ENCODE measurements at places on chromosomes 4 and X.

GRCh38 chr4:27048429-27049238 lies 188.0 kb downstream of the STIM2 start:
- no peak for DNase-seq

DNA sequence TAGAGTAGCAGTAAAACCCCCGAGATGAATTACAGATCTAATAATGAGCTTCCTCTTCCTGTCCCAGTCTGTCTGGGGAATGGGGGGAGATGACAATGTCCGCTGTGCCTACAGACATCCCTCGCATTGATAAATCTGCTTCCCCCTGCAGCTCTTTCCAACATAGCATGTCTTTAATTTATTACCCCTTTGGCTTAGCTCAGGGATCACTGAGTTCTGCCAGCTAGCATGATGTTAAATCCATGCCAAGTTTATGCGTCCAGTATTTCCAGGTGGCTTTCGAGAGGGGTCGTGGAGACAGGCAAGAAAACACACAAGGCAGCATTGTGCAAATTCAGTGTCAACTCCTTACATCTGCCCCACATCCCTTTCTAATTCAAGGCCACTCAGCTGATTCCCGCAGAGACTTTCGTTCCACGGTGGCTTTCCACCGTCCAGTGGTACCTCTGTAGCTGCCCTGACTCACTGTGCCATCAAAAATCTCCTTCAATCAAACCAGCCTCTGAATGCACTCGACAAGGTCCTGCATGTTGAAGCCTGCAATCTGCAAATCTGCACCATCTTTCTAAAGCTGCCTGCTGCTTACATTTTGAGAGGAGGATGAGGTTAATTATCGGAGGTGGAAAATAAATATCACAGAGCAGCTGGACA lies 75.1 kb downstream of the MXRA5 start:
- DNase-seq = no peak

GRCh38 chr4:102627831-102628523 lies 126.8 kb downstream of the NFKB1 start:
- no peak for DNase-seq

DNA sequence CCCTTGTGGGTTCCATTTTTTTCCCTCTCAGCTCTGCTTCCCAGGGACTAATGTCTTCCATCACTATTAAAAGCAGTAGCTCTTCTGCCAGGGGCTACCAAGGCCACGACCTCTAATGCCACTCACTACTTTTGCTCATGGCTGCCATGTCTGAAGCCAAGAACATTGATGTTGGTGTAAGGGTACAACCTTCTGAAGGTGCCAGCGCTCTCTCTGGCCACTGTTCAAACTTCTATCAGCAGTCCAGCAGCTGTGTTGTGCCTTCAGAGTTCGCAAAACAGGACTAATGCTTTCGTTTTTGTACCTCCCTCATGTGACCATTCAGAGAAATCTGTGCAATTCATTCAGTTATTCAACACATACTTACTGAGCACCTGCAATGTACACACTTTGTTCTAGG lies 121.5 kb upstream of the ENPEP start:
- no peak for DNase-seq

DNA sequence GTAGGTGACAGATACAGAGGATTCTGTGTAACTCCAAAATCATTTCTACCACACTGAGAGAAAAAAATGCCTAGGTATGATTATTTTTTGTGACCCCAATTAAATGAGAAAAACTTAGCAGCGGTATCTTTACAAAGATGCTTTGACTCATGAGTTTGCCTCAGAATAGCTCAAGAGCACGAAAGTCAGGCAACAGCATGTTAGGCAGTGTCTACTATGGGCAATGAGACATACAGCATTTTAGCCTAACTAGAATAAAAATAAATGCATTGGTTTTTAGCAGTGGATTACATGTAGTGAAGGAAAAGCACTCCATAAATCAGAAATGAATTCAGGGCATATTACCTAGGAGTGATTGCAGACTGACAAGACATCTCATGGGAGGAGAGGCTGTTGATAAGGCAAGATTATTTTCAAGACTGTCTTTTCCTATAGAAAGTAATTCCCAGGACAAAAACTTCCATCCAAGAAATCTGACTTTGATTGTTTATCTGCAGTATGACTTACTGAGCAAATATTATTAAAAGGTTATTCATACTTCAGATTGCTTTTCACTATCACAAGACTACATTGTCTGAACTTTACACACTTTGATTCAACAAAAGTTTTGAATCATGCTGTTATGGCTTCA lies 3.6 kb downstream of the ANXA10 start:
- DNase-seq = no peak

DNA sequence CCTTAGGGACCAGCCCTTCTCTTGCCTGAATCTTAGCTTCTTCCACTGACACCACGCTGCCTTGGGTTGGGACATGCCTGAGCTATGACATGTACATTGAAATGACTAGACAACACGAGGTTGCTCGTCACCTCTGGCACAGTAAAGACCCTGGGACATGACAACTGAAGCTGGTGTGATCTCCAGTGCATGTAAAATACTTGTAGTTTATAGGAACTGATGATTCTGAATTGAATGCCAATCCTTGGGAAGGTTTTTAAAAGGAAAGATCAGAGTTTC lies 100.7 kb upstream of the PGRMC2 start:
- DNase-seq = no peak

Measured in occipital lobe (tissue), 3 donors.